ENCODE measurements at places on chromosomes 13 and 19.

GRCh38 chr13:81393721-81394120, 1052.8 kb upstream of the SPRY2 start:
- no peak for DNase-seq

- no peak for DNase-seq
Measured at GRCh38 chr13:67228031-67228430, 2.1 kb downstream of the PCDH9 start.

GRCh38 chr19:10517361-10517759, at the start of gene S1PR5:
TSS of gene S1PR5 (minus strand) at chr19:10517447. CDS start at chr19:10515011, 2,436 bp downstream.
- no peak for DNase-seq

- DNase-seq = no peak
Measured at GRCh38 chr13:28981530-28981929, 161.4 kb downstream of the MTUS2 start.

- DNase-seq = no peak
Measured at GRCh38 chr13:66994097-66994496, 236.0 kb downstream of the PCDH9 start.

- no peak for DNase-seq
Measured at GRCh38 chr13:112940236-112940635, 28.8 kb upstream of the MCF2L start.

DNA sequence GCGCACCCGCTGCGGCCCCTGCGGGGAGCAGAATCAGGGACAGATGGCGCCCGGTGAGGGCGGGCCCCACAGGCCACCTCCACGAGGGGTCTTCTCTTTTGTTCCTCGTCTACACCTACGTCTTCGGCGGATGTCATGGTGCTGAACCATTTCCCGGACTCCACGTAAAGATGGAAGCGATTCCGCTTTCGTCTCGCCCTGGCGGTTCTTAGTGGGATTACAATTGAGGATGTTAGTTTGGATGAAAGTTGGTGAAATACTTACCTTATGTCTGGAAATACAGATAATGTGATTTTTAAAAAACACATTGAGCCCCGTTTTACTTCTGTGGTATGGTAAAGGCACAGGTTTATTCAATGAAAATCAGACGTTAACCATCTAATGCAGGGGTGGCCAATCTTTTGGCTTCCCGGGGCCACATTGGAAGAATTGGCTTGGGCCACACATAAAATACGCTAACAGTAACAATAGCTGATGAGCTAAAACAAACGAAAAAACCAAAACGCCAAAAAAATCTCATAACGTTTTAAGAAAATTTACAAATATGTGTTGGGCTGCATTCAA, 1.4 kb upstream of the ZMYM5 start:
- no peak for DNase-seq

- DNase-seq = no peak
Measured at GRCh38 chr19:58476498-58477015, 405 bp downstream of the ZNF446 start.

- DNase-seq = no peak
Measured at GRCh38 chr19:23509686-23510450, 114.6 kb upstream of the ZNF91 start.

GRCh38 chr13:20503088-20504083, 22.3 kb downstream of the CRYL1 start:
- no peak for DNase-seq

DNA sequence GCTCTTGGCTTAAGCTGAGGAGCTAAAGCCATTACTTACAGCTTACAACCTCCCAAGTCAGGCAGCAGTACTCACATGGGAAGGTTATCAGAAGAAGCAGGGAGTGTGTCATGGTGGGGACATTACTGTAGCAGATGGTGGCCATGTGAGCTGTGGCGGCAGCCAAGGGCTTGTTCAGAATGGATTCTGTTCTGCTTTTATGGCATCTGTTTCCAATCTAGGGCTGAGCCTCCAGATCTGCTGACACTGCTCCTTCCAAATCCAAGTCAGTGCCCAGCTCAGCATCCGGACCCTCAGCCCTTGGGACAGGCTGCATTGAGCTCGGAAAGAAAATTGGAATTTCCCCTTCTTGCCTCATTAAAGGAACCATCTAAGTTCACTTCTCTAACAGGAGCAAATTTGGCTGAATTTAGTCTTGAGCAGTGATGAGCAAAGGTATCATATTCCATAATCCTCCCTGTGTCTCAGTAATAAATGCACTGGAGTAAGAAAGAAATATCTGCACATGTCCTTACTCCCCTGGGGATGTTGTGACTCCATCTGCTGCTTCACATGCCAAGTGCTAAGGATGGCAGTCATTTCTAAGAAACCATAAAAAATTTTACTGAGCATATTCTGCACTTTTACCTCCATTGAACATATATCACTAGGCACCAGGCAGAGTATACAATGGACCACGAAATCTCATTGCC, 73.9 kb downstream of the KCTD12 start:
- no peak for DNase-seq

GRCh38 chr19:18771328-18772242, 19.5 kb downstream of the COMP start:
- no peak for DNase-seq

DNA sequence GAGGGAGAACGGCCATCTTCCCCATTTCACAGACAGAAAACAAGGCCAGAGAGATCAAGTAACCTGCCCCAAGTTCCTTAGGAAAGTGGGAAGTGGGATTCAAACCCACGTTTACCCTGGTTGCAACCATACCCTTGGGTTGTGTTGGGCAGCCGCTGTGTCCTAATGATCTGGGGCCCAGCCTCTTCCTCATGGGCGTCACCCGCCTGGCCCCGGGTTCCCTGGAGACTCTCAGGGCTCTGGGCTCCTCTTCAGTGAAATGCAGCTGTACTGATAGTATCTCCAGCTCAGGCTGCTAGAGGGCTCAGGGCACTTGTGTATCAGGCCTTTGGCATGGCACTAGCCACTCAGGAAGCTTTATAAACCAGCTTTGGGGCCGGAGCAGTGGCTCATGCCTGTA, 9.8 kb downstream of the TMED1 start:
- no peak for DNase-seq

- DNase-seq = no peak
Measured at GRCh38 chr13:73740666-73741065, 393.5 kb downstream of the KLF12 start.

DNA sequence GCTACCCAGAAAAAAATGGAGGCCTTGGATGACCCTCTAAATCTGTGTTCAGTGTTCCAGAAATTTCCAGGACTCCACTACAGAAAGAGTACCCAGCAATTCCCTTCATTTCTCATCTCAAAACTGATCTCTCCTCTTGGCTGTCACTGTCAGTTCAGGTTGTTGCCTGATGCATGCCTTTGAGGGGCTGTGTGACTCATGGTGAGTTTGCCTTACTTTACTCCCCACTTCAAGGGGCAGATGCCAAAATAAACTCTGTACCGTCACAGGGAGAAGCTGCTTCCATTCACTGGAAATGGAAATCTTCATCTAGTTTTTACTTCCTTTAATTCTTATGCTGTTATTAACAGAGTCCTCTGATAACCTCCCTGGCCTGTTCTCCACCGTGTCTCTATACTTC, 1075.0 kb downstream of the DIAPH3 start:
- DNase-seq = no peak

- DNase-seq = no peak
Measured at GRCh38 chr19:11699931-11700794, 38.6 kb downstream of the ZNF823 start.

DNA sequence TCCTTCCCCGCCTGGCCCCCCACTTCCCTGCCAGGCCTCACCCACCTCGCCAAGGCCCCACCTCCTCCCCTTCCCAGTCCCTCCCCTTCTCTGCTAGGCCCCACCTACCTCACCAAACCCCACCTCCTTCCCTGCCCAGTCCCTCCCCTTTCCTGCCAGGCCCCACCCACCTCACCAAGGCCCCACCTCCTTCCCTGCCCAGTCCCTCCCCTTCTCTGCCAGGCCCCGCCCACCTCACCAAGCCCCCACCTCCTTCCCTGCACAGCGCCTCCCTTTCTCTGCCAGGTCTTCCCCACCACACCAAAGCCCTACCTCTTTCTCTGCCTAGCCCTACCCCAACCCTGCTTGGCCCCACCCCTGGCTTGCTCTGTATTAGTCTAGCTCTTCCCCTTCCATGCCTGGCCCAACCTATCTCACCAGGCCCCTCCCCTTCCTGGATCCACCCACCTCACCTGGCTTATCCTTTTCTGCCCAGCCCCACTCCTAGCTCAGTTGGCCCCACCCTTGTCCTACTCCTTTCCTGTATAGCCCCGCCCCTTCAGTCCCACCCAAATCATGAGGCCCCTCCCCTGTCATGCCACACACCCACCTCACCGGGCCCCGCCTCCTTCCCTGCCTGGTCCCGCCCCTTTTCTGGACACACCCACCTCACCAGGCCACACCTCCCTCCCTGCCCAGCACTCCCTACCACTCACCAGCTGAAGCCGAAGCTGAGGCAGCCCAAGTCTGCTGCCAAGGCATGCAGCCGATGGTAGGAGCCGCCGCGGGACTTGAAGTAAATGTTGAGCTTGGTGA, 16.2 kb downstream of the CERS1 start:
- no peak for DNase-seq

DNA sequence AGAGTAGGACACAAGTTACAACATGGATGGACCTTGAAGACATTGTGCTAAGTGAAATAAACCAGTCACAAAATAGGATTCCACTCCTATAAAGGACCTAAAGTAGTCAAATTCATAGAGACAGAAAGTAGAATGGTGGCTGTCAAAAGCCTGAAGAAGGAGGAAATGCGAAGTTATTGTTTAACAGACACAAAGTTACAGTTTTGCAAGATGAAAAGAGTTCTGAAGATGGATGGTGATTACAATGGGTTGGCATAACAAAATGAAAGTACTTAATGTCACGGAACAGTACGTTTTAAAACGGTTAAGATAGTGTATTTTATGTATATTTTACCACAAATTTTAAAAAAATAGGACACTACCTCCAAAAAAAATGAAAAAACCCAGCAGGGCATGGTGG, 34.8 kb downstream of the FOXO1 start:
- DNase-seq = no peak

DNA sequence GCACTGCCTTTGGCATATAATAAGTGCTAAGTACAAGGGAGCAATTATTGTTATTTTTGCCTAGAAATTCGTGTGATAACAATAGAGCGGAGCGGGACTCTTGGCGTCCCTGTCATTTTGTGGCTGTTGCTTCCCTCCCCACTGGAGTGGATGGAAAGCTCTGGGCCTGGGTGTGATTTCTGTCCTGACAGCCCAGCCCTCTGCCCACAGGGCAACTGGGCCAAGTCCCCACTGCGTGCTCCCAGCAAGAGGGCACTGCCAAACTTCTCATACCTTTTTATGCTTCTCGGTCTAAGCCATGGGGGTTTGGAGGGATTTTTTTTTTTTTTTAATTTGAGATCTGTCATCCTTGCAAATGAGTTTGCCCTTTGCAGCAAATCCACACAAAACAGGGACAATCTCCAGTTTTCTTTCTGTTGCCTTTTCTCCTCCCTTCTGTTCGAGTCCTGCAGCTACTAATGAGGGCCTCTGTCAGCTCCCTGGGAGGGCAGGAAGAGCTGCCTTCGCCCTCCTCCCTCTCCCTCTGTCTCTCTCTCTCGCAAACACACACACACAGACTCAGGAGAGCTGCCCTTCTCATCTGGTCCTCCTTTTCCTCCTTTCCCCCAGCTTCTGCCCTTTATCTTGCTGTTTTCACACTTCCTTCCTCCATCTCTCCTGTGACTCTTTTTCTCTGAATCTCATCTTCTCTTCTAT, 103.9 kb downstream of the DNAJC15 start:
- no peak for DNase-seq

DNA sequence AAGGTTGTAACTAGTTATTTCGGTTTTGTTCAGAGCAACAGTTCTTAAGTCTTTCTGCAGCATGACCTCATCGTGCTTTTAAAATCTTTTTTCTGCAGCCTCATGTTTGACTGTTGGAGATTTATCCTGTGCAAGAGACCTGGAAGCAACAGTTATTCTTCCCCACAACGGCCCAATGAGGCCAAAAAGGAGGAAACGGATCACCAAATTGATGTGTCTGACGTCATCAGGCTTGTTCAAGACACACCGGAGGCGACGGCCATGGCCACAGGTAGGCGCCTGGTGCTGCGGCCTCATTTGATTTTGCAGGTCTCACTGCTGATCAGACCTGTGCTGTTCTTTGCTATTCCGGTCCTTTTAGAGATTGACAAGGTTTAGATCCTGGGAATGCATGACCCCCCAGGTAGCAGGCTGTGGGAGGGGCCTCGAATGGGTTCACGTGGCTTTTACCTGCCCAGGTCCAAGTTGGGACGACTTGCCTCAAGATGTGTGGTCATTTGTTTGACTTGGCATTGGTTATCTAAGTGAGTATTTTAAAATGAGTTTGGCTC, 66.8 kb upstream of the MCF2L start:
- no peak for DNase-seq

GRCh38 chr19:49664171-49665035, 1.3 kb downstream of the IRF3 start:
- no peak for DNase-seq

- DNase-seq = no peak
Measured at GRCh38 chr19:7734220-7735203, 2.6 kb upstream of the CLEC4G start.

GRCh38 chr19:58529405-58529804, 9.8 kb upstream of the ZBTB45 start:
- DNase-seq = no peak

DNA sequence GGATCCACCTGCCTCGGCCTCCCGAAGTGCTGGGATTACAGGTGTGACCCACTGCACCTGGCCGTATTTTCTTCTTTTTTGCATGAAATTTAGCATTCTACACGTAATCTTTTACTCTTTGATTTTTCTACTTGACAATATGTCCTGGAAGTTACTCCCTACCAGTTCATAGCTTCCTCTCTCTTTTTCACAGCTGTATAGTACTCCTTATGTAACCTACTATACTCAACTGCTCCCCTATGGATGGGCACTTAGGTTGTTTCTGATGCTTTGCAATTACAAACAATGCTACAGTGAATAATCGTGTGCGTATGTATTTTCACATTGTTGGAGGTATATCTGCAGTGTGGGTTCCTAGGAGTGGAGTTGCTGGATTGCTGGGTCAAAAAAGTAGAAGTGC, 90.5 kb upstream of the FARP1 start:
- no peak for DNase-seq

DNA sequence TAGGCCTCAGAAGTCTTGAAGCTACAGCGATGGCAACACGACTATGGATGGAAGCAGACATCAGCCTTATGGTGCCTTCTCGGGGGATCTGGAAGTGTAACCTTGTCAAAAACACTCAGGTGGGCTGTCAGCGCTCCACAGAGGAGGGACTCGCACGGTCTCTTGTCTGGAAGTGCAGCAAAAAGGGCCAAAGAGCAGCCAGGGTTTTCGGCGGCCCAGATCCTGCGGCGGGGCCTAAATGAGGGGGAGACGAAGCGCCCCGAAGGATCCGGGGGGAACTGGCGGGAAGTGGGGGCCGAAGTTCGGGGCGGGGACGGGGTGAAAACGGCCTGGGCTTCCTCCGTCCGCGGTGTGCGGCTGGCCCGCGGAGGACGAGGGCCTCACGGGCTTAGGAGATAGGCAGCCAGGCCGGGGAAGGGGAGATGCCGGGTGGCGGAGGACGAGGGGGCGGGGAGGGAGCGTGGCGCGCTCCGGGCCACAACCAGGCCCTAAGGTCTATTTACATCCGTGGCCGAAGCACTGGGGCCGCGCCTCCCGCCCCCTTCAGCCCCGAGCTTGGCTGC, 637 bp downstream of the RANBP3 start:
- DNase-seq = no peak

All from cortex of kidney (tissue), 1 donor.